Right atrium auricular region (tissue), 2 donors: ENCODE measurements at places on chromosomes 7 and 10. TPM values are rescaled to one million over a fixed set of nuclear protein-coding genes. Genes with fewer than 3 reads are reported as not detected.

DNA sequence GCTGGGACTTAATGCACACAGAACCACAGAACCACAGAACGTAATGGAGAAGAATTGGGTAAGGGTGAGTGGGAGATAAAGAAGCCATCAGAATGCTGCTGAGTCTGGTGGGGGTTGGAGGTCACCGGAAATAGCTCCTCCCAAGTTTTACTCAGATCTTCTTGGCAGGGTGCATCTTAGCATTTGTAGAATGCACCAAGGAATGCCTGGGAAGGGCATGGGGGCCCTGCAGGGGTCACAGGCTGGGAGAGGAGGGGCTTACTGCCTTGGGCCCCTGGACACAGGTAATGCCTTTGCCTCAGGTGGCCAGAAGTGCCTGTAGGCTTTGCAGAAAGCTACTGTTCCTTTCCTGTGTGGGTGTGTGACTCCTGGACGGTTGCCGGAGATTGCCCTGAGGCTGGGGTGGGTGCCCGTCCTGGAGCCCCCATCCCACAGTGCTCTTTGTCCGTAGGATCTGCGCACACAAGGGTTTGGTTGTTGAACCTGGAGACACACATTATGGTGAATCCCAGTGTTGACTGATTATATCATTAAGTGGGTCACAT is 55.1 kb downstream of the MGMT start:
- DNase-seq: no peak

GRCh38 chr7:121366852-121367431 is 29.2 kb downstream of the FAM3C start:
- DNase-seq: no peak

- DNase-seq: no peak
Observed at GRCh38 chr7:157150882-157151281, 12.2 kb downstream of the UBE3C start.

- DNase-seq: no peak
Observed at GRCh38 chr10:60863796-60864195, 80.2 kb downstream of the RHOBTB1 start.

DNA sequence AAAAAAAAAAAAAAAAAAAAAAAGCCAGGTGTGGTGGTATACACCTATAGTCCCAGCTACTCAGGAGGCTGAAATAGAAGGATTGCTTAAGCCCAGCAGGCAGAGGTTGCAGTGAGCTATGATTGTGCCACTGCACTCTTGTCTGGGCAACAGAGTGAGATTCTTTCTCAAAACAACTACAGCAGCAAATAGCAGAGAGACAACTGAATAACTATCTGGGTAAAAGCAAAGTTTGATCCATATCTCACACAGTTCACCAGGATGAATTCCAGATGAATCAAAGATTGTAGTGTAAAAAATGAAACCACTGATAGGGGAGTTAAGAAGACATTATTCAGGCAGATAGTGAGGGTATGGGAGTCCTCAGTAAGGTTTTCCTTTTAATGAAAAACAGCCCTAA is 11.4 kb upstream of the NUB1 start:
- DNase-seq: no peak

- DNase-seq: no peak
Observed at GRCh38 chr7:8284606-8285005, 22.6 kb upstream of the ICA1 start.

GRCh38 chr7:128838109-128838779 is 8.0 kb downstream of the FLNC start:
- no peak for DNase-seq

DNA sequence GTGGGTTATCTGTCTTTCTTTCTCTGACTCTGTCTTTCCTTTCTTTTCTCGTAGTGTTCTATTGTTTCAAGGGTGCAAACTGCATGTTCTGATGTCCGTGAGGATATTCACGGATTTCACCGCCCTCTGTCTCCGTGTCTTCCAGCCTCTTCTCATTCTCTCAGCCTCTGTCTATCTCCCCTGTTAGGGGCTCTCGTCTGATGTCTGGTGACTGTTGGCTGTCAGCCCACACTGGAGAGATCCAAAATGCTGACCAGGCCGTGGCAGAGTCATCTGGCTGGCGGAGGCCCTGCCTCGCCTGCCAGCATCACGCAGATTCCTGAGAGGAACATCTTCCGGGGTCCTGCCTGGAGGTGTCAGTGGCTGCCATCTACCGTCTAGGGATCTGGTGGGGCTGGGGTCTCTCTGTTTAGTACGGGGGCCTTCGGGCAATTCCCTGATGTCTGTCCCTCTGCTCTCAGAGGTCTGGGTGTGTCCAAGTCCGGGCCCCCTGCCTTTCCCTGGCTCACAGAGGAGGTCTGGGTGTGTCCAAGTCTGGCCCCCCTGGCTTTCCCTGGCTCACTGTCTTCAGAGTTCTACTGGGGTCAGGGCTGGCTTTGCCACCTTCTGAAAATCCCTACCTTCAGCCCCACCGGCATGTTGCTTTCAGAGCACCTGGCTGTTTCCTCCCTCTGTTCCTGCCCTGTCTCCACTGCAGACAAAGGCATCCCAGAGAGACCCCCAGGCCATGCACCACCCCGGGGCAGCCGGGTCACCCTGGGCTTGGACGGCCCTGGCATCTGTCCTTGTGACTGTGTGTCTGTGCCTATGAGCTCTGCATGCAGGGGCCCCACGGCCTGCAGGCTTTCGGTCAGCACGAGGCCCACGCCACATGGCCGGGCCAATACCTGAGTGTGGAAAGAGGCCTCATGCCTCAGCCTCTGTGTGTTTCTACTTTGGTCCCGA is 14.0 kb upstream of the SCART1 start:
- peak; percentile 34 for DNase-seq

- DNase-seq: no peak
Observed at GRCh38 chr7:103710247-103710646, 264.2 kb upstream of the SLC26A5 start.

DNA sequence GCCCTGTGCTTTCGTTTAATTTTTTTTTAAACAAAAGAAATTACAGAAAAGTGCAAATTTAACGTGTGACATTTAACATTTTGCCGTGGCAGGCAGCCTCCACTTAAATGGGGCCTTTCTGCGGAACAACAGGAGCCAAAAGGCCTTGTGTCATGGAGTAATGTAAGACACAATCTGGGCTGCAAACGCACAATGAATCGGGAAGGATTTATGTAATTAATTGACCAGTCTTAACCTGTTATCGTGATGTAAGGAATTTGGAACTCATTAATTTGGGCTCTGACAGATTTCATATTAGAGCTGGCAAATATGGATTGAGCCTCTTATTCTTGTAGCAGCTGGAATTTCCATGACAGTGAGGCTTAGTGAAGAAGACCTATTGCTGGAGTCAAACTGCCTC is 86.4 kb downstream of the SNX10 start:
- DNase-seq: no peak

DNA sequence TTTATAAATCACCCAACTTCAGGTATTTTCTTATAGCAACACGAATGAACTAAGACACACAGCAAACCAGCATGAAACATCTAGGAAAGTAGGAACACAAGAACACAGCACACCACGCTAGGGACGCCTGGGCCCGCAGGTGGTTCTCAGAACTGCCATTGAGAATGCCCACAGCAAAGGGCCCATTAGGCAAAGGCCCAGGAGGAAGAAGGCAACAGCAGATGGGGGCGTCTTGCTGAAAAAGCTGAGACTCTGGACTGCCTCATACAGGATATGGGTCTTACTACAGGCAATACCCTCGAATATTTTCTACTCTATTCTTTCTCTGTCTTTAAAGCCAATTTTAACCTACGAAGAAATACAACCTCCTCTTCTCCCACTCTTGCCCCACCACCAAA is 77.3 kb downstream of the PARD3 start:
- DNase-seq: no peak

- no peak for DNase-seq
Observed at GRCh38 chr10:774661-775244, 85.3 kb upstream of the DIP2C start.

GRCh38 chr10:110947061-110947595 is 27.7 kb downstream of the SHOC2 start:
- no peak for DNase-seq

DNA sequence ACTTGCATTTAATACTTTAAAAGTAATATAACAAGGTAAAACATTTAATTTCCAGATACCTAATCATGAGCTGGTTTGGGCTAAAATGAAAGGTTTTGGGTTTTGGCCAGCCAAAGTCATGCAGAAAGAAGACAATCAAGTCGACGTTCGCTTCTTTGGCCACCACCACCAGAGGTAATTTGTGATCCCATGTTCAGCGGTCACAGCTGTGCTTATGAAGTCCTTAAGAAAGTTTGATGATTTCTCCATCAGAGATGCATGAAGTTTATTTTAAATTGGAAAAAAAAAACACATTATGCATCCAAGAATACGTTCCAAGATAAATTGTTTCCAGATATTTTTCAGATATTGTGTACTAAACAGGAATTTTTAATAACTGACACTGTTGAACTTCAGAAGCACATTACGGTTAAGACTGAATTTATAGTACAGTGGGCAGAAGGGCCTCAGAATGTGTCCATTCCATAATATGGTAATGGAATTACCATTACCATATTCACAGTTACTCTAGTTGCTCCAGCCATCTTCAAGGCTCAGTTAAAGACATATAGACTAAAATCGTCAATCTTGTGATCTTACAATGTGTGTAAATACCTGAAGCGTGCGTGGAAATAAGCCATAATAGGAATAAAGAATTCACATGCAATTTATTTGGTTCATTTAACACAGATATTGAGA is 106.8 kb downstream of the ZMYND11 start:
- no peak for DNase-seq

DNA sequence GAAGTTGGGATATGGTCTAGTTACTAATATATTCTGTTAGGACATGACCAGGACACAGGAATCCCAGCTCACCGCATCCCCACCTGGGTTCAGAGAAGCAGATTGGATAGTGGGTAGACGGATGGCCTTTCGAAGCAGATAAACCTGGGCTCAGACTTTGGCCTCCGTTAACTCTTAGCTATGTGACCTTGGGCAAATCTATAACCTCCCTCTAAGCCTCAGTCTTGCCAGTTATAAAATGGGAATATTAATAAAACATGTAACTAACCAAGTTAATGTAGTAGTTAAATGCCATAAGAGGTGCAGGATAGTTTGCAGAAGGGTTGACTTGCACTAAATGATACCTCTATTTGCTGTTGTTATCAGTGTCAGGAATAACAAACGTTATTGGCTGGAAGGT is 127.6 kb upstream of the JCAD start:
- DNase-seq: no peak

DNA sequence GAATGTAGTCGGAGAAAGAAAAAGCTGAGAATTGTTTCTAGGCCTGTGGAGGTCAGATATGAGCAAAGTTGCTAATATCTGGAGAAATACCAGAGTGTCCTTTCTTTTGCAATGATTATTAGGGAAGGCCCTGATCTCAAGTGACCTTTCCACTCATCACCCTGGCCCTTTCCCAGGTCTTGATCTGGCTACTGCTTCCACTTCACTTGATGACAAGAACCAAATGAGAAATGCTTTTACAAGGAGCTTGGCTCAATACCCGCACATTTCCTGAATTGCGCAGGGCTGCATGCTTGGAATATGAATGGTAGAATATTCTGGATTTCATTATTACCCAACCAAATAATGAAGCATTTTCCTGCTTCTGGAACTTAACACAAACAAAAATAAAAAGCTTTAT is 104.6 kb downstream of the ITGB8 start:
- DNase-seq: peak; percentile 77

DNA sequence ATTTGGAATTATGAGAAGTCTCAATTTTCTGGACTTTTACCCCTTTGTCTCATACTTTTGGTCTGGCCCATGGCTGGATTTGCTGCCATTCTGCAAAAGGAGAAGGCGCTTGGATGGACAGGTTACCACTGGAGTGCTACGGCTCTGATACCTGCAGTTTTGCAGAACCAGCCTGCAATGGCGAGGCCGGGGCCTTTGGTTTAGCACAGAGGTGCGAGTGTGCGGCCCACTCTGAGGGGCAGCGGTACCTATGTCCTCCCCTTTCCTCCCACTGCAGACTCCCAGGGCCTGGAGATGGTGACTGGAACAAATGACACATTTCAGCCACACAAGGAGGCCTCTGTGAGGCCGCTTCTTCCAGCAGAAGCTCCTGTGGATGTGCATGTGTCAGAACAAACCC is 11.9 kb downstream of the ZNF777 start:
- DNase-seq: no peak

DNA sequence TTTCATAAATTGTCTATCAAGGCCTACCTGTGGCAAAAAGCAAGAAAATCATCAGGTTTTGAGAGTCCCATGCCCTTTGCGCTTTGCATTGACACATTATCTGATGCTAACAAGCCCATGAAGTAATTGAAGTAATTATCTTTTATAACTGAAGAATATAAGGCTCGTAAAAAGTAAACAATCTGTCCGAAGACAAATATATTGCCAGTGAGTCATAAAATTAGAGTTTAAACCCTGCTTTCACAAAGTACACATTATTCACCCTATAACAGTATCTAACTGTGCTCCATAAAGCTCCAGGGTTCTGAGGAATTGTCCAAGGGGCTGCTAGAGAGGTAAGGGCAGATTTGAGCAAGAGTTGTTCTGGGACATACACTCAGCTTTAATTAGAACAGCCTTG is 102.3 kb upstream of the PPP1R3A start:
- no peak for DNase-seq

DNA sequence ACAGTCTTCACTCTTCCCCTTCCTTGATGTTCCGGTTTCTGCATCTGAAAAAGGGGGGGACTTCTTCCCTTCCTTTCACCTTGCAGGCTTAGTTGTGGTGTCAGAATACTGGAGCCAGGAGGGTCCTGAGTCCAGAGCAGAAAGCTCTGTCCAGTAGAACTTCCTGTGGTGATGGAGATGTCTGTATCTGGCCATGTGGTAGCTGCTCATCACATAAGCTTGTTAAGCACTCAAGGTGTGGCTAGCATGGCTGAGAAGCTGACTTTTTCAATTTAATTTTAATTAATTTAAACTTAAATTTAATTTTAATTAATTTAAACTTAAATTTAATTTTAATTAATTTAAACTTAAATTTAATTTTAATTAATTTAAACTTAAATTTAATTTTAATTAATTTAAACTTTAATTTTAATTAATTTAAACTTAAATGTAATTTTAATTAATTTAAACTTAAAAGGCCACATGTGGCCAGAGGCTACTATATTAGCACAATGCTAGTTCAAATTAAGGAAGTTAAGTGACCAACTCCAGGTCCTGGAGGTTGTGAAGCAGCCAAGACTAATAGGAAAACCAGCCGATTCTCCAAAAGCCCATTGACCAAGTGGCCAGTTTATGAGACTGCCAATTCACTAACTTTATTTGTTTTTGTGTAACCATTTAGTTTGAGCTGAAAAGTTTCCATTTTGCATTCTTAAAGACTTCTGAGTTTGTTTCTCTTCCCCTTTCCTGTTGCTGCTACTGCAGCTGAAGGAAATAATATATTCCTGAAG is 16.3 kb downstream of the MSRB2 start:
- no peak for DNase-seq

- DNase-seq: no peak
Observed at GRCh38 chr7:33639552-33640197, 265.7 kb upstream of the BMPER start.

- DNase-seq: no peak
Observed at GRCh38 chr10:120555842-120556532, 99.0 kb downstream of the PLPP4 start.

Gene RPEL1
- not detected for total RNA-seq

Gene PNLIP
- total RNA-seq: not detected

Gene TMEM120A
- total RNA-seq: 35.3 TPM

Gene CLCN1
- total RNA-seq: not detected

Gene FGFR2
- total RNA-seq: 19.0 TPM

Gene NYAP1
- 0.37 TPM for total RNA-seq

Gene SPAM1
- total RNA-seq: not detected

Gene HABP2
- not detected for total RNA-seq

Gene ZNF679
- total RNA-seq: not detected

Gene SKIDA1
- total RNA-seq: 2.1 TPM
